ENCODE measurements at places on chromosomes 11 and 22.
A peak's percentile ranks its signal among the peaks of the same experiment; 100 is the strongest.

DNA sequence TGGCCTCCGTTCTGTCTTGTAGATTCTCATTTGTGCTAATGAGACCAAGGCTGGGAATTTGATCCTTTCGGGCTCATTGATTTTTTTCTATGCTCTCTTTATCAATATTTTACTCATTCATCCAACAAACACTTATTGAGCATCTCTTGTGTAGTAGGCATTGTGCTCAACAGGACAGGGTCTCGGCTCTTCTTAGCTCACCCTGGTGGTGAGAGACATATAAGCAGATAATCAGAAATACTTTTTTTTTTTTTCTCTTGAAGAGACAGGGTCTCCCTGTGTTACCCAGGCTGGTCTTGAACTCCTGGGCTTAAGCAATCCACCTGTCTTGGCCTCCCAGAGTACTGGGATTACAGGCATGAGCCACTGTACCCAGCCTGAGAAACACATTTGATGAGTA is 48.0 kb upstream of the SLC5A1 start:
- no peak for DNase-seq

DNA sequence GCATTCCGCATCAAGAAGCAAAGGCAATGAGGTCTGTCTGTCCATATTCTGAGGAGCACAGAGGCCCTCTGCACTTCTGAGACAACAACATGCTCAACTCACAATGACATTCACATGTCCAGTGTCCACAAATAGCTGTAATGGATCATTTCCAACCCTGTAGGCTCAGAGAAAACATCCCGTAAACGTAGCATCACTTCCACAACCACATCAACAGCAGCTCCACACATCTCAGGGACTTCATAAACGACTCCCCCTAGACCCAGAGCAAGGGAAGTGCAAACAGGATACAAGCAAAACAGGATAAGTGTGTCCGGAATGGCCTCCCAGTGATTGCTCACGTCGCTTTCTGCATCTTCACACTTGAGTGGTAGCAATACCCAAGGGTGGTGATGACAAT is 100.2 kb downstream of the SYN3 start:
- no peak for DNase-seq

DNA sequence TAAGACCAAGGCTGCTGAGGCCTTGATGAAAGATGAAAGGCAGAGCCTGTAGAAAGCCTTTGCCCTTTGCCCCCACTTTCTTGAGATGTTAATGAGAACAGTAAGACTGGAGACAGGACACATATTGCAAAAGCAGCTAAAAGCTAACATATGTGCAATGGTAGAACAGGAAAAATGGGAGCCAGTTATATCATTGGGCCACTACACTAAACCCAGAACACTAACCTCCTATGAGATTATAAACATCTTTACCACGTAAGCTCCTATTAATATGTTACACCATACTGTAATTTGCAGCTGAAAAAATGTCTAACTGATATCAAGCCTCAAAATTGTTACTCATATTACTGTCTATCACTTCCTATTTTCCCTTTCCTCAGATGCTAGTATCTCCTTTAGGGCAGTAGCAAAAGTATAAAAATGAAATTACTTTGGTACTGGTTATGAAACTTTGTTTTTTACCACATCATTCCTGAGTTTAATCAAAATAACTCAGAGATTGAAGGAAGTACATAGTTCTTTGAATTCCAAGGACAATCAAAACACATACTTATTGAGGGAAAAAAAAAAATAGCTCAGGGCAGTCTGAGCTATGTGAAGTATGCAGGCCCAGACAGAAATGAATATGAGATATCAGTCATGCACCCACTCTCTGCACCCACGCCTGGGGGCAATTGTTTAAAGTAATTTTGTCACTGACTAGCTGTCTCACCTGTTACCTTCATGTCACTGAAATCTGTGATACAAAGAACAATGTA is 9.1 kb downstream of the HPS5 start:
- peak; percentile 67 for DNase-seq

GRCh38 chr11:122115524-122116379 is at the start of gene BLID:
Gene BLID, minus strand, starts transcription at chr11:122116215. Its CDS starts 293 bp downstream, at chr11:122115922.
- peak; percentile 72 for DNase-seq

DNA sequence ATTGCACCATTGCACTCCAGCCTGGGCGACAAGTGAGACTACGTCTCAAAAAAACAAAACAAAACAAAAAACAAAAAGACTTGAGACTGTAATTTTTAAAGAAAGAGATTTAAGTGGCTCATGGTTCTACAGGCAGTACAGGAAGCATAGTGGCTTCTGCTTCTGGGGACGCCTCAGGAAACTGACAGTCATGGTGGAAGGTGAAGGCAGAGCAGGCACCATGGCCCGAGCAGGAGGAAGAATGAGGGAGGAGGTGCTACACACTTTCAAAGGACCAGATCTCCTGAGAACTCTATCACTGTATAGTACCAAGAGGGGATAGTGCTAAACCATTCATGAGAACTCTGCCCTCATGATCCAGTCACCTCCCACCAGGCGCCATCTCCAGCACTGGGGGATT is 52.0 kb downstream of the CBL start:
- DNase-seq, result no peak

- DNase-seq, result peak; percentile 27
These were observed 7.9 kb downstream of the CSRP3 start for GRCh38 chr11:19193916-19194315.

DNA sequence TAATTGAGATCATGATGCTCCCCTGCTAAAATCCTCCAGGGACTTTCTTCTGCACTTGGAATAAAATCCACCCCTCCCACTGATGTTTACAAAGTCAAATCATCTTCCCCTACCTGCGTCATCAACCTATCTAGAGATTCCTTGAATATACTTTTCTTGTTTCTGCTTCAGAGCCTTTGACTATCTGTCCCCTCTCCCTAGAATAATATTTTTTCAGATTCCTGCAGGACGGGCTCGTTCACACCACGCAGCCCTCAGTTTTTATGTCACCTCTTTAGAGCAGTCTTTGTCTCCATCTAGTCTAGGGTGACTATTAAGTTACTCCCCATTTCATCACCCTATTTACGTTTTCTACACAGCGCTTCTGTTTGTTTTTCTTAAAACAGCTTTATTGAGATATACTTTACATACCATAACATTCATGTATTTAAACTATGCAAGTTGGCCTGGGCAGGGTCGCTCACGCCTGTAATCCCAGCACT is 94.8 kb upstream of the SESN3 start:
- no peak for DNase-seq

DNA sequence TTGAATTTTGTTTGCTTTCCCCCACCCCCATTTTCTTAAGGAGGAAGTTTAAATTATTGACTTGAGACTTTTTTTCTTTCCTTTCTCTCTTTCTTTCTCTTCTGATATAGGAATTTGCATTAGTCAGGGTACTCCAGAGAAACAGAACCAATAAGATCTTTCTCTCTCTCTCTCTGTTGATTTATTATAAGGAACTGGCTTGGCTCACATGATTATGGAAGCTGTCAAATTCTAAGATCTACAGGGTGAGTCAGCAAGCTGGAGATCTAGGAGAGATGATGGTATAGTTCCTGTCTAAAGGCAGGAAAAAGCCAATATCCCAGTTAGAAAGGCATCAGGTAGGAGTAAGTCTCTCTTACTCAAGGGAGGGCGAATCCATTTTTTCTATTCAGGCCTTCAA is 64.0 kb downstream of the CCDC81 start:
- DNase-seq, result no peak

GRCh38 chr11:133929401-133930052 is 27.2 kb downstream of the IGSF9B start:
- peak; percentile 49 for DNase-seq

DNA sequence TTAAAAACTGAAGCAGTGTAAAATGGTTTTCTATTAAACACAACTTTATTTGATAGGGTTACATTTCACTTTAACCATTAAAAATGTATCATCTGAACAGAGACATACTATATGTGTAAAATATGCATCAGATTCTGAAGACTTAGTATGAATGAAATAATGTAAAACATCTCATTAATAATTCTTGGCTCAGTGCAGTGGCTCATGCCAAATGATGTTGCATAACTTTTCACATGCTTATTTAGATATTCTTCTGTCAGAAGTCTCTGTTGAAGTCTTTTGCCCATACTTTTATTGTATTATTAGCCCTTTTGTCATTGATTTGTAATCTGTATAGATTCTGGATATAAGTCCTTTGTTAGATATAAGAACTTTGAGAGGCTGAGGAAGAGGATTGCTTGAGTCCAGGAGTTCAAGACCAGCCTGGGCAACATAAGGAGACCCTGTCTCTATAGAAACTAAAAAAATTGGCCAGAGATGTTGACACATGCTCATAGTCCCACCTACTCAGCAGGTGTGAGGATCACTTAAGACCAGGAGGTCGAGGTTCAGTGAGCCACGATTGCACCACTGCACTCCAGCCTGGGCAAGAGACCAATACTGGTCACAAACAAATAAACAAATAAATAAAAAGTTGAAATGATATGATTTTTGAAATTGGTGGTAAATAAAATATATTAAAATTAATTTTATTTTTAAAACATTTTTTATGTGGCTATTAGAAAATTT is 73.8 kb upstream of the PARVA start:
- DNase-seq, result no peak

DNA sequence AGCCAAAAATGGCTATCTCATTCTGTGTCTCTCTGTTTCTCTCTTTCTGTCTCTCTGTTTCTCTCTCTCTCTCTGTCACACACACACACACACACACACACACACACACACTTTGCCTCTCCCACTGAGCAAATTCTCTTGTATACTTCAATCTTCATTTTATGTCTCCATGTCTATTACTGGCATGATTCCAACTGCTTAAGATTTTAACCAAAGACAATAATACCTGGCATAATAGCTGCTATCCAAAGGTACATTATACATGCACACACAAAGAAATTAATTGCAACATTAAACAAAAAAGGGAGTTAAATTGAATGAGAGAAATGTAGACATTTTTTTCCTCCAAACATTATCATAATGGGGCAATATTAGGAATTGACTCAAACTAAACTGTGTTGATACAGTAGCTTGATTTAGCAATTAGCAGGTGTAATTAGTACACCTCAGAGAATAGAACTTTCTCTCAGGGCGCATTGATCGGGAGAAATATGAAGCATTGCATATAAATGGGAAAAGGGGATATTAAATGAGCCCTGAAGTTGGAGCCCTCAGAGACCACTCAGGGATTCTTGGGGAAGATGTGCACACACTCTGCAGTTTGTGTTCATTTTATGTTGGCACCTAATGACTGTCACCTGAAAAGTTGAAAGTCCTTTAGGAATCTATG is 17.4 kb upstream of the SLC1A2 start:
- DNase-seq, result no peak

GRCh38 chr11:1300121-1300520 is 9.3 kb downstream of the TOLLIP start:
- no peak for DNase-seq

- peak; percentile 77 for DNase-seq
These were observed 1.3 kb upstream of the CLDN25 start for GRCh38 chr11:113778111-113778910.

GRCh38 chr22:19801340-19802000 is 40.9 kb downstream of the TBX1 start:
- DNase-seq, result no peak

DNA sequence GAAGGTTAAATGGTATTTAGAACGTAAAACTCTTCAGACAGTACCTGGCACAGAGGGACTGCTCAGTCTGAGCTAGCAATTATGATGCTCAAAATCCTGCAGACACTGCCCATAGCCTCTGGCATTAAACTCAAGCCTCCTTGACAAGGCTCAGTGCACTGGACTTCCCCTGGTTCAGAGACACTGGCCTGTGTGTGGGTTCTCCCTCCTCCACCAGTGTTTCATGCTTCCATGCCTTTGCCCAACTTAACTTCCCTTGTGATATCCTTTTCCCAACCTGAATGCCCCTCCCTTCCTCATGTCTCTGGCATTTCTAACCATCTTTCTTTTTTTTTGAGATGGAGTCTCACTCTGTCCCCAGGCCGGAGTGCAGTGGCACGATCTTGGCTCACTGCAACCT is 9.1 kb downstream of the LTBP3 start:
- no peak for DNase-seq

DNA sequence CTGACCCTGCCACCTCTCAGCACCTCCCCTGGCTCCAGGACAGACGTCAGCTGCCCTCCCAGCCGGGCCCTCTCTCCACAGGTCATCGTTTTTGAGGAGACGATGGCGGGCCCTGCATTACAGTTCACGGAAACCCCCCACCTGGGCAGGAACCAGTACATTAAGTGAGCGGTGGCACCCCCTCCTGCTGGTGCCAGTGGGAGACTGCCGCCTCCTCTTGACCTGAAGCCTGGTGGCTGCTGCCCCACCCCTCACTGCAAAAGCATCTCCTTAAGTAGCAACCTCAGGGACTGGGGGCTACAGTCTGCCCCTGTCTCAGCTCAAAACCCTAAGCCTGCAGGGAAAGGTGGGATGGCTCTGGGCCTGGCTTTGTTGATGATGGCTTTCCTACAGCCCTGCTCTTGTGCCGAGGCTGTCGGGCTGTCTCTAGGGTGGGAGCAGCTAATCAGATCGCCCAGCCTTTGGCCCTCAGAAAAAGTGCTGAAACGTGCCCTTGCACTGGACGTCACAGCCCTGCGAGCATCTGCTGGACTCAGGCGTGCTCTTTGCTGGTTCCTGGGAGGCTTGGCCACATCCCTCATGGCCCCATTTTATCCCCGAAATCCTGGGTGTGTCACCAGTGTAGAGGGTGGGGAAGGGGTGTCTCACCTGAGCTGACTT is 37.0 kb downstream of the B3GAT1 start:
- no peak for DNase-seq

- DNase-seq, result no peak
These were observed 91.7 kb downstream of the PDE2A start for GRCh38 chr11:72582206-72583176.

- no peak for DNase-seq
These were observed 27.9 kb downstream of the INCENP start for GRCh38 chr11:62151737-62152102.

- peak; percentile 95 for DNase-seq
These were observed 11.6 kb upstream of the RNH1 start for GRCh38 chr11:518463-519202.

DNA sequence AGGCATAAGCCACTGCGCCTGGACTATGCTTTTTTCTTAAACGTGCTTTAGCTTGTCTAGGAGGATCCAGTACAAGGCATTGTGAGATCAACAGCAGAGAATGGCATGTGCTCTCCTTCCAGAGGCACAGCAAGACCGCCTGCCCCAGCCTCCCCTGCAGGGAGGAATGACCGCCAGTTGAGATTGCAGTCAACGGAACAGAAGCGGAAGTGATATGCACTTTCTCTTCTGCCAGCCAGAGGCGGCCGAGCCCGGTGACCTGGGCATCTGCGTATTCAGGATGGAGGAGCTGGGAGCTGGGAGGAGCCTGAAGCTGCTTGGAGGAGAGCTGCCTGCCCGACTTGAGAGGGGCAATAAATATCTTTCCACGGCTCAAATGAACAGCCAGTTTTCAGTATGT is 243.0 kb downstream of the CTTN start:
- no peak for DNase-seq

DNA sequence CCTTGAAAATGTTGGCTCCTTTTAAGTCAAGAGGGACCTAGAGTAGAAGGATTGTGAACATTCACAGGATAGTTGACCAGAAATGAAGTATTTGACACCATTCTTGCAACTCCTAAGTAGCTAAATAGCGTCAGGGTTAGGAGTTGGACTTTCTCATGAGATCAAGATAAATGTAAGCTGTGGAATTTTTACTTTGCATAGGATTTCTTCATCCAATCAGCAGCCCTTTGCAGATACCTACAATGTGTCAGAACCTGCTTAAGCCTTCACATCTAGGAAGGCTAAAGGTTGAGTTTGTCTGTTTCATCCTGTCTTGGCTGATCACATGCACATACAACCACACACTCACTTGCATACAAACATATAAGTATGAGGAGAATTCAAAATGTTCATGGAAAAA is 32.3 kb downstream of the CD44 start:
- no peak for DNase-seq

Measured in astrocyte of the hippocampus (primary cell).